ENCODE measurements at places on chromosomes 16 and 17.

DNA sequence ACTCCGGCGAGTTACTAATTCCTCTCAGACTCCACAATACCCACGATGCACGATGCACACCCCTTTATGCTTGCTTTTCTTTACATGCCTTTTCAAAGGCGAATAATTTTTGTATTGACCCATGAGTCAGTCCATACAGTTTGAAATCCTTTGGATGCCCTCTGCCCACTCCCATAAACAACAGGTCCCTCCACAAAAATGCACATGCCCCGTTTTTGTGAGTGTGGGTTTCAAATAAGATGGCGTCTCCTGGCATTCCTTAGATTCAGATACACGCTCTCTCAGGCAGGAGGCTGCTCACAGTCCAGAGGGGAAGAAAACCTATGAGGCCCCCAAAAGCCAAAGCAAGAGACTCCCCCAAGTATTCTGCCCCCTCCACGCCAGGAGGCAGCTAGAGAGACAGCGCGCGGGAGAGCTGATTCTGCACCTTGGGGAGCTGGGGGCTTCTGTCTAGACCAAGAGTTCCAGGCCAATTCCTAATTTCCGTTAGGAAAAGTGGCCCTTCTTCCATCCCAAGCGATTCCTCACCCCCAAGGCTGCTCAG, 19.6 kb upstream of the HOXB9 start:
- no peak for DNase-seq

- DNase-seq: peak; percentile 70
Measured at GRCh38 chr17:74147056-74147835, 56.2 kb upstream of the RPL38 start.

DNA sequence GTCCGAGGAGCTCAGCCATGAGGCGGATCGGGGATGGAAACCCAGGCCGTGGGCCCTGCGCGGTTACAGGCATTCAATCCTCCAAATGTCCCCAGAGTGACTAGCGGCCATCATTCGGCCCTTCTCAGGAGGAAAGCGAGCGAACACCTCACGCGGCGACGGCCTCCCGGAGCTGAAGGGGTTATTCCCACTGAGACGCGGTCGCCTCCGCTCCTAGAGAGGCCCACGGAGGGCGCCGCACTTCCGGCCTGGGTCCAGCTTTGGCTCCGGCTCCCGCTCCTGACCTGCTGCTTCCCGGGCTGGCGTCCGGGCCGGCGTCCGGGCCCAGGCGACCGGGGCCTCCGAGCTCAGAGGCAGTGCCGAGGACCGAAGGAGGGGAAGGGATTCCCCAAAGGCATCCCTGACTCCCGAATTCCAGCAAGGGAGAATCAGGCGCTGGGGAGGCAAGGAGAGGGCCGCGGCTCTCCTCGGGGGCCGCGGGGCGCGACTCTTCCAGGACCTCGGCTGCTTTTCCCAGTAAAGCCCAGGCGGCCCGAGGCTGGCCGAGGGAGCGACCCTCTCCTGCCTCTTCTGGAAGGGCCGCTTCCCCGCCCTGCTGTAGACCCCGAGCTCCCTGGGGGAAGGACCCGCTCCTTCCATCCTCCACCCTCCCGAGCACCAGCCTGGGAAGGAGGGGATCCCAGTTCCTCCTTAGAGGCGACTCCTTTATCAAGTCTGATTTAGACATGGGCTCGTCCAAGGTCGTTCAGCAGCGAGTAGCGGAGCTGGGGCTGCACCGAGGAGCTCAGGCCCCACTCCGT, 18.6 kb upstream of the ZNF629 start:
- DNase-seq: peak; percentile 88

DNA sequence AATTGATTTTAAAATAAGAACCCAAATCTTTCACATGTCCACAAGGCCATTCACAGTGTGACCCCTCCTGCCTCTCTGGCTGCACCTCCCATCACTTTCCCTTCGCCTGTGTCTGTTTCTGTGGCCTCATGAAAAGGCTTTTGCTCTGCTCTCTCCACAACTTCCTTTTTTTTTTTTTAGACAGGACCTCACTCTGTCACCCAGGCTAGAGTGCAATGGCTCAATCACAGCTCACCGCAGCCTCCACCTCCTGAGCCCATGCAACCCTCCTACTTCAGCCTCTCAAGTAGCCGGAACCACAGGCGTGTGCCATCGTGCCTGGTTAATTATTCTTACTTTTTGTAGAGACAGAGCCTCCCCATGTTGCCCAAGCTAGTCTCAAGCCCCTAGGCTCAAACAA, 197.1 kb downstream of the ABCC12 start:
- DNase-seq: no peak

DNA sequence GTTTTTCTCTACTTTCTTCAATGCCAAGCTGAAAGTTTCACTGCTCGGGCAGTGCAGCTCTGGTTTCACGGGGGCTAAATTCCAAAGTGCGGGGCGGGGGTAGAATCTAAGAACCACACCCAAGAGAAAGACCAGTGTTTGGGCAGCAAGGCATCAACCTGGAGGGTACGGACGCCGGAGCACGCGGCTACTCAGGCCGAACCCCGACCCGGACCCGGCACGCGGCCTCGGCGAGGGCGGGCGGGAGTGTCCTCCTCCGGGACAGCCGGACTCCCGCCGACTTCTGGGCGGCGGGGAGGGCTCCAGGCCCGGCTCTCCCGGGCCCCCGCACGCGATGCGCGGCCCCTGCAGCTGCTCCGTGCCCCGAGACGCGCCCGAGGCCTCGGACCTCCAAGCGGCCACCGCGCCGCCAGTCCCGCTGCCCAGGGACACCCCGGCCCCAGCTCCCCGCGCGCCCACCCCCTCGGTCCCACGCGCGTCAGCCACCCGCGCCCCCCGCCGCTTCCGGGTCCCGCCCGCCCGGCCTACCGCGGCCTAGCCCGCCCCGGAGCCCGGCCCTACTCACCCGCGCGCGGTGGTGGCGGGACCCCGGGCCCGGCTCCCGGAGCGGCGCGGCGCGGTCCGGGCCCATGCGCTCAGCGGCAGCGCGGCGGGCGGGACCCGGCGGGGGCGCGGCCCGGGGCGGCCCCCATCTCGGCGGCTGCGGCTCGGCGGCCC, 561 bp downstream of the AXIN1 start:
- no peak for DNase-seq

DNA sequence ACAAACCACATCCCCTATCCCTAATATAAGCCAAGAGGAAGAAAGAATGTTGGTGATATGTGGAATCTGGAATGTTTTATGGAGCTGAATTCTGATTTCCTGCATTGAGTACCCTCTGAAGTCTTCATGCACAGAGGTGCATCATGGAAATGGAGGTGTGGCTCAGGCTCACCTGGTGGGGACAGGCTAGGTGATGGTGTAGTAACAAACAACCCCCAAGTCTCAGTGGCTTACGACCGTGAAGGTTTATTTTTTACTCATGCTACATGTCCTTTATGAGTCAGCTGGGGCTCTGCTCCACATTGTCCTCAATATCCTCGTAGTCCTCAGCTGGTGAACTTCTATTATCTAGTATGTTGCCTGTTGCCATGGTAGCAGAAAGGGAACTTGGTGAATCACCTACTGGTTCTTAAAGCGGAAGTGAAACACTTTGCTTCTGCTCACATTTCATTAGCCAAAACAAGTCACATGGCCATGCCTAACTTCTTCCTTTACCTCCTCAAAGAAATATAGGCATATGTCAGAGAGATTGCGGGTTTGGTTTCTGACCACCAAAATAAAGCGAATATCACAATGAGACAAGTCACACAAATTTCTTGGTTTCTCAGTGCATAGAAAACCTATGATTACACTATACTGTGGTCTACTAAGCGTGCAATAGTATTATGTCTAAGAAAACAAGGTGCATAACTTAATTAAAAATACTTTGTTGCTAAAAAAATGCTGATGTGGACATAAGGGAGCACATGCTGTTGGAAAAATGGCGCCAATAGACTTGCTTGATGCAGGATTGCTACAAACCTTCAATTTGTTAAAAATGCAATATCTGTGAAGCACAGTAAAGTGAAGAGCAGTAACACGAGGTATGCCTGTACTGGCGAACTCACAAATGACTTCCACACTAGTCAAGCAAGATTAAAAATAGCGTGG, at the start of gene PMFBP1:
Gene PMFBP1 (minus strand): TSS at position 51 of the 930 bp plus-strand sequence. CDS start 947 bp downstream, outside the sequence.
- no peak for DNase-seq

GRCh38 chr17:63136369-63137012, 170.5 kb downstream of the TANC2 start:
- DNase-seq: no peak

- no peak for DNase-seq
Measured at GRCh38 chr16:20870122-20870820, 29.9 kb downstream of the DCUN1D3 start.

- peak; percentile 75 for DNase-seq
Measured at GRCh38 chr17:51354936-51355335, 94.6 kb downstream of the UTP18 start.

- peak; percentile 95 for DNase-seq
Measured at GRCh38 chr17:38508954-38509771, 80.9 kb downstream of the ARHGAP23 start.

DNA sequence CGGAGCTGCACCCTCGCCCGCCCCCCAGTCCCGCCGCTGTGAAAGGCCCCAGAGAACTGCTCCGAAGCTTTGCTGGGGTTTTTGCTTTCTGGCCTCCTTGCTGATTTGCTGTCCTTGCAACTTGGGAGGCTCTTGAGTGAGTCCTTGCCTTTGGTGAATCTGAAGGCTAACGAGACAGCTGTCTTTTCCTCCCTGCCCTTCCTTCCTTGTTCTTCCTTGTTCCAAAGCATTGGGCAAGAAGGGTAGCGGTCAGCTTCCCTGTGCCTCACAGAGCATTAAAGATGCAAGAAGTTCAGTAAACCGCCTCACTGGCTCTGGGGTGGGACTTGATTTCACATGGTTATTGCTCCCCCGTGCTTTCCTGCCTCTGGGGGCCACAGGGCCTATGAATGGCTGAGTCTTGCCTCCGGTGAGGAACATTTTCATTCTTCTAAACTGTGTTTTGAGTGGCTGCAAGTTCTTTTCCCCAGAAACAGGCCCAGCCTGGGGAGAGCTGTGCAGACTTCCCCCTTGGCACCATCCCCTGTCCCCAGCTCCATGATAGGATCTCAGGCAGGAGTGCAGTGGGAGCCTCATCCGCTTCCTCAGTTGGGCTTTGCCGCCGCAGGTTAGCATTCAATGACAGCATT, 1.4 kb downstream of the YPEL2 start:
- DNase-seq: peak; percentile 28

- DNase-seq: peak; percentile 49
Measured at GRCh38 chr17:63549289-63549945, 860 bp upstream of the DCAF7 start.

DNA sequence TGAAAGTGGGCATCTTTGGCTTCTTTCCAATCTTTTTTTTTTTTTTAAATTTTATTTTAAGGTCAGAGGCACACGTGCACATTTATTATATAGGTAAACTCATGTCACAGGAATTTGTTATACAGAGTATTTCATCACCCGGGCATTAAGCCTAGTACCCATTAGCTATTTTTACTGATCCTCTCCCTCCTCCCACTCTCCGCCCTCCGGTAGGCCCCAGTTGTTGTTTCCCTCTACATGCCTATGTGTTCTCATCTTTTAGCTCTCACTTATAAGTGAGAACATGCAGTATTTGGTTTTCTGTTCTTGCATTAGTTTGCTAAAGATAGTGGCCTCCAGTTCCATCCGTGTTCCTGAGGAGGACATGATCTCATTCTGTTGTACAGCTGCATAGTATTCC, 108.5 kb downstream of the CYB561 start:
- no peak for DNase-seq

DNA sequence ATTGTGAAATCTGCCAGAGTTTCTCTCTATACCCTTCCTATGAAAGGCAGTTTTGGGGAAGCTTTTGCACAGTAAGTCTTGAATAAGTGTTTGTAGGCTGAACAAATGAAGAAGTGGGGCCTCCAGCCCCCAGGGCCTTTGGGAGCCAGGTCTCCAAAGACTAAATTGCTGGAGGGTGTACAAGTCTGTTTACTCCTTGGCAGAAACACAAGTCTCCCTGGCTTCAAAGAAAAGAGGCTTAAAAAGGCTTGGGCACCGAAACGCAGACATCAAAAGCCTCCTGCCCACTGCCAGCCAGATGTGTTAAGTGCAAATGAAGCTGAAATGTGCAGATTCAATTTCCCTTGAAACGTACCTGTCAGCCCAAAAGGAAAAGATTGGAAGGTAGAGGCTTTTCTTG, 146.3 kb downstream of the TMEM132E start:
- DNase-seq: no peak

DNA sequence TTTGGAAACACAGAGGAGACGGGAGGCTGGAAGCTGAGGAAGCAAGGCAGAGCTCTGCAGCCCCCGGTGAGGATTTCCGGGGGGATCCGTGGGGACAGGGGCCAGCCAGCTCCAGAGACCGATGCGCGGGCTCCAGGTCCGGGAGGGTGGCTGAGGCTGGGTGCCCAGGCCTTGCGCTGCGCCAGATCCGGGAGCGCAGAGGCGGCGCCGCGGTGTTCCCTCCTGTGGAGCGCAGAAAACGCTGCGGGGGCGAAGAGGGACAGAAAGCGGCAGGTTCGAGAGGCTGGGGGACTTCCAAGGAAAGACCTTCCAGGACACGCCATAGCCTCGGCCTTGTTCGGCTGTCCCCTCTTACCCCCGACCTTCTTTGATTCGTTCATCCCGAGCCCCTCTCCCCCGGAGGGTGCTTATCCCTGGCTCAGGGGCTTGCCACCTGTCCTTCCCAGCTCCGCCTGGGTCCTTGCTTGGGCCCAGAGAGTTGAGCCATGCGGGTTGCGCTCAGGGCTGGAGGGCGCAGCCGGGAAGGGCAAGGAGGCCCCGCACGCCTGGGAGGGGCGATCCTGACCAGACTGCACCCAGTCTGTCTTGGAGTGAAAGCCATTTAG, 697 bp upstream of the SHISA9 start:
- DNase-seq: no peak

- no peak for DNase-seq
Measured at GRCh38 chr17:46758614-46759013, 59.9 kb downstream of the WNT3 start.

DNA sequence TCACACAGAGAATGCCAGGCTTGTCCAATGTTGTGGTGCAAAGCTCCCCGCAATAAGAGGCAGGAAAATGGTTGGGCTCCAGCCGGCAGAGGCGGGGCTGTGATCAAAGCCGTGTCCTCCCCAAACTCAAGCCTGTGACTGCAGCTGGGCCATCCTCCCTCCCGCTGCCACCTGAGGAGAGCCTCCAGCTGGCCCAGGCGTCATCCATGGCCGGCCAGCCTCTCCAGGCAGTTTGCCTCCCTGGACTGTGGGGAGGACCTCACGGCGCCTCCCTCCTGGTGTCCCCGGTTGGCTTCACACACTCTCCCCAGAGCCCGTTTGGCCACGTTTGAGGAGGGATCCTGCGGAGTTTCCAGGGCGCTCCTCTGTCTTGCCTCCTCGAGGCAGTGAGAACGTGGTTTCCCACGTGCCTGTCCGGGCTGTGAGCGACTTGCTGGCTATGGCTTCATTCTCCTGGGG, 134.1 kb downstream of the IRF8 start:
- no peak for DNase-seq

DNA sequence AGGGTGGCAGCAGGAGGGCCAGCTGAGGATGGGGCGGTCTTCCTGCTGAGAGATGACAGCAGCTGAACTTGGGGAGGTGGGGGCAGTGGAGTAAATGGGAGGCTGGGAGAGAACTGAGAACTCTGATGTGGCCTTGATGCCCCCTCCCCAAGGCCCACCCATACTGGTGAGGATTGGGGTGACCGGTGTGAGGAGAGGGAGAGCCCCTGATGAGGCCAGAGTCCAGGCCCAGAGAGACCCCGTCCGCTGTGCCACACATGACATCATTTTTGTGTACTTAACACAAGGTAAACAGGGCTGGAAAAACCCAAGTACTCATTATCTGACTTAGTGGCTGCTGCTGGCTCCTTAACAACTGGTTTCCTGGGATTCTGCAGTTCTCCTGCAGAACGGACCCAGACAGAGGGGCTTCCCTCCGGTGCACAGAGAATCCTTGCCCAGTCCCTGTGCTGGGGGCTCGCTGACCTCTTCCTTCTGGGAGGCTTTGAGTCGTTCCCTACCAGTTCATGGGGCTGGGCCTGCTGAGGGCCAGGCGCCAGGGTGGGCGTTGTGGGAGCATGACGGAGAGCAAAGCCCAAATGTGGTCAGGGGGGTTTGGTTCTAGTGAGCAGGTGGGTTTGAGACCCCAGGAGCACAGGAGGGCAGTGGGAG, 207.6 kb downstream of the RAB11FIP4 start:
- no peak for DNase-seq
